GF-D8 (cell line): ENCODE measurements at places on chromosomes 2 and 18.

- no peak for DNase-seq
Observed at GRCh38 chr2:220743203-220743602, 828.9 kb downstream of the EPHA4 start.

- peak; percentile 41 for DNase-seq
Observed at GRCh38 chr18:78984941-78985784, 5.5 kb downstream of the SALL3 start.

DNA sequence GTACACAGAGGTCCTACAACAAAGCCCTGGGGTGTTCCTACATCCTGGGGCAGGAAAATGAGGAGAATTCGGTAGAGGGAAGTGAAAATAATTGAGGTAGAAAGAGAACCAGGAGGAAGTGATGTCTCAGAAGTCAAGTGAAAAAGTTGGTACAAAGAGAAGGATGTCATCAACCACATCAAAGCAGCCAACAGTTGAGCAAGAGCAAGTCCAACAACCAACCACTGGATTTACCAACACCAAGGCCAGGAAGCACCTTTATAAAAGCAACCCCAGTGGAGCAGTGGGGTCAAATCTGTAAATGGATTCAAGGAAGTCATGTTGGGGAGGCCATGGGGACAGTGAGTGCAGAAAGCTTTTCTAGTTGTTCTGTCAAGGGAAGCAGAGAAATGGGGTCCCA, 360.4 kb downstream of the ZNF516 start:
- no peak for DNase-seq

- no peak for DNase-seq
Observed at GRCh38 chr2:188928643-188929042, 45.5 kb upstream of the COL3A1 start.

- no peak for DNase-seq
Observed at GRCh38 chr18:27583466-27583865, 398.4 kb upstream of the CHST9 start.

GRCh38 chr2:134152045-134153010, 101.5 kb upstream of the MGAT5 start:
- no peak for DNase-seq

DNA sequence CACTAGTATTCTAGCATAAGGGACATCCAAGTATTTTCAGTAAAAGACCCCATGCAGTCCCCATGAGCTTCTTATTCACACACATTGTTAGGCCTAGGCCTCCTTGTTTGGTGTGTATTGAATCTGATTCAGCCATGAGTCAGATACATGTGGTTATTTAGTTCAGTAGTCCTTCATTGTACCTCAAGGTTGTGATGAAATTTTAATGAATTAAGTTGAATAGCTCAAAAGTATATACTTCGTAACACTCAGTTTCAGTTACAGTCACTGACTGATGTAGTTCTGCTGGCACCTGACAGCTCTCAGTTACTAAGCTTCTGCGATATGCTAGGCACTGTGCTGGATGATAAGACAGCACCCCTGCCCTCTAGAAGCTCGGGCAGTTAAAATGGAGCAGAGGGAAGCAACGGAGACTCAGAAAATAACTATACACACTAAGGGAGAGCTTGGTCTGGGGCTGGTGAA, 86.4 kb downstream of the XRCC5 start:
- DNase-seq, result no peak

GRCh38 chr2:8319219-8319618, 362.6 kb upstream of the ID2 start:
- no peak for DNase-seq

DNA sequence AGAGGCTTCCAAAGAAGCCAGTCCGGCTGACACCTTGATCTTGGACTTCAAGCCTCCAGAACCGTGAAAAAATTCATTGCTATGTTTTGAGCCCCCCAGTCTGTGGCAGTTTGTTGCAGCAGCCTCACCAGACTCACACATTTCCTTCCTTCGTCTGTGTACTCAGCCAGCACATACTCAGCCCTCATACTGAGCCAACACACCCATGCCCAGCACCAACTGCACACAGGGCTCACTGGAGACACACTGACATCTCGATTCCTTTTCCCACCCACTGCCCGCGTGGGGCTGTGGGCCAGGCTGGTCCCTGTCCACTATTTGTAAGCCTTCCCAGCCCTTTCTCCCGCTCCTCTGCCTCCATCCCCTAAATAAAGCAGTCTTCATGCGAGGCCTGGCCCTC, 24.1 kb upstream of the NMUR1 start:
- DNase-seq, result peak; percentile 22

DNA sequence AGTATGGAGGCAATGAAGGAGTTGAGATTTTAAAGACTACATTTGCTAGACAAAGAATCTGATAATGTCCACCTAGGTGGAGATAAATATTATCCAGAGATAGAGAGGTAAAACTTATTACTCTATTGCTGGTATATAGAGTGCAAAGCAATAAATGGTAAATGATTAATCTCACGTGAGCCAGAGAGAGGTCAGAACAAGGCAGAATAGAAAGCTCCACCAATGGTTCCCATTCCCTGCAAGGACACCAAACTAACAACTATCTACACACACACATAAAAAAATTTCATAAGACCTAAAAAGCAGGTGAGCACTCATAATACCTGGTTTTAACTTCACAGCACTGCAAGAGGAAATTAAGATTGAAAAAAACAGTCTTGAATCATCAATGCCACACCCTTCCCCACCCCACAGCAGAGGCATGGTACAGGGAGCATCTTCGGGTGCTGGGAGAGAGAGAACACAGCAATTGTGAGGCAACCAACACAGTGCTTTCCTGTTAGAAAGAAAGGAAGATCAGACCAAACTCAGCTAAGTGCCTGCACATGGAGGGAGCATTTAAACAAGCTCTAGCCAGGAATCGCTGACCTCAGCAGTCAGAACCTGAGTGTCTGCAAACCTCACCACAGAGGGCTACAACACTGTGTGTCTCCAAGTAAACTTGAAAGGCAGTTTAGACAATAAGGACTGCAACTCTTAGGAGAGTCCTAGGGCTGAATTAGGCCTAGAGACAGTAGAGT, 1432.6 kb upstream of the TMEFF2 start:
- no peak for DNase-seq

GRCh38 chr2:115190459-115190858, 748.0 kb downstream of the DPP10 start:
- DNase-seq, result no peak
